Transverse colon (tissue), 4 donors: ENCODE measurements at places on chromosomes 1 and 21. TPM values are rescaled to one million over a fixed set of nuclear protein-coding genes. Genes with fewer than 3 reads are reported as not detected.

The KDF1 gene
- 11.6 TPM for total RNA-seq

The KCNA2 gene
- not detected for total RNA-seq

The LDLRAD2 gene
- not detected for total RNA-seq

The KRTAP19-1 gene
- not detected for total RNA-seq

The TM2D1 gene
- 55.6 TPM for total RNA-seq

The CHIA gene
- not detected for total RNA-seq

The SPATA45 gene
- not detected for total RNA-seq

The MAP1LC3C gene
- 1.1 TPM for total RNA-seq

The SLC37A1 gene
- total RNA-seq = 139 TPM

The ANKRD35 gene
- 1.4 TPM for total RNA-seq
